ENCODE measurements at places on chromosomes 3 and 15.

- no peak for DNase-seq
These were observed 15.9 kb upstream of the SLC4A7 start for GRCh38 chr3:27500035-27500434.

DNA sequence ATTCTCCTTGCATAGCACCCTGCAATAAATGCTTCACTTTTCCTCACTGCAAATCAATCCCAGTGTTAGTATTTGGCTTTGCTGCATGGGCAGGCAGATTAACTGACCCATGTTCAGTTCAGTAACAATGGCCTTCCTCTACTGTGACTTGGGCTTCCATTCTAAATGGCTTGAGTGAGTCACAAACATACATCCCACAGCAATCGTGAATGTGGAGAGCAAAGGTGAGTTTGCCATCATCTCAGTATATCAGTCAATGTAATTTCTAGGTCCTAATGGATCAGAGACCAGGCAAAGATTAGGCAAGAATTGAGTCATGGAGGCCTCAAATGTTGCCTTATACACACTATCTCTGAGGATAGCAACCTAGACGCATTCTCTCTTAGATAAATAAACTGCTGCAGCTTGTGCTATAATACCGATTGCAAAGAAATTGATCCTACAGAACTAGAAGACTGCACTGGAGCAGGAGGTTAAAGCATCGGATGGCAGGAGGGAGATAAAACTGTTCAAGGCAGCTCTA is 8.3 kb upstream of the ATP8B4 start:
- no peak for DNase-seq

GRCh38 chr15:98501192-98501591 is 147.1 kb upstream of the IGF1R start:
- no peak for DNase-seq

DNA sequence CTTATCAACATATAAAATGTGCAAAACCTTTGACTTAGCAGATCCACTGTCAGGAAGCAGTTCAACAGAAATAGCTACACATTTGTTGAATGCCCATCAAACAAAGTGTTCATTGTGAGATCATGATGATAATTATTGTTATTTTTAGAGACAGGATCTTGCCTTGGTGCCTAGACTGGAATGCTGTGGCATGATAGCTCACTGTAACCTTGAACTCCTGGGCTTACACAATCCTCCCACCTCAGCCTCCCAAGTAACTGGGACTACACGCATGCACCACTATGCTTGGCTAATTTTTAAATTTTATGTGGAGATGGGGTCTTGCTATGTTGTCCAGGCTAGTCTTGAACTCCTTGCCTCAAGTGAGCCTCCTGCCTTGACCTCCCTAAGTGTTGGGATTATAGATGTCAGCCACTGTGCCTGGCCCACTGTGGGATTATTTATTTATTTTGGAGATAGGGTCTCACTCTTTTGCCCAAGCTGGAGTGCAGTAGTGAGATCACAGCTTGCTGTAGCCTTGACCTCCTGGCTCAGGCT is 8.8 kb downstream of the MAP2K5 start:
- no peak for DNase-seq

GRCh38 chr3:30286007-30286669 is 320.3 kb upstream of the TGFBR2 start:
- DNase-seq = peak; percentile 89

DNA sequence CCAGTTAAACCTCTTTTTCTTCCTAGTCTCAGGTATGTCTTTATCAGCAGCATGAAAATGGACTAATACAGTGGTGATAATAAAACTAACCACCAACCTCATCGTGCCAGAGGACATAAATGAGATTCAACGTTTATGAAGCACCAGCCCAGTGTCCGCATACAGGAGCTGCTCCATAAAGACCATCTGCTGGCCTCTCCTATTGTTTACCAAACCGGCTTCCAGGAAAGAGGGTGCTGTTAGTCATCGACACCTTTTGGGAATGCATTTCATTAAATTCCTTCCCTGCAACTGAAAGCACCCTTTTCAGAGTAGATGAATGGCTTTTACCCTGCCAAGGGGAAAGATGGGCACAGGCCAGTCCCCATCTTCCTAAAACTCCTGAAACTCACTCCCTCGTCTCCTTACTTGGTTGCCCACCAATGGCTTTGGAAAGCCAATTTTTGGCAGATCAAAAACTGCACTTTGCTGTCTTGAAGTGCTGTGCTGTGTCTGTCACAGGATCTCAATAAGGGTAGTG is 122.1 kb downstream of the AQP9 start:
- DNase-seq = no peak

GRCh38 chr3:61996366-61996765 is 377.0 kb downstream of the FEZF2 start:
- DNase-seq = no peak

DNA sequence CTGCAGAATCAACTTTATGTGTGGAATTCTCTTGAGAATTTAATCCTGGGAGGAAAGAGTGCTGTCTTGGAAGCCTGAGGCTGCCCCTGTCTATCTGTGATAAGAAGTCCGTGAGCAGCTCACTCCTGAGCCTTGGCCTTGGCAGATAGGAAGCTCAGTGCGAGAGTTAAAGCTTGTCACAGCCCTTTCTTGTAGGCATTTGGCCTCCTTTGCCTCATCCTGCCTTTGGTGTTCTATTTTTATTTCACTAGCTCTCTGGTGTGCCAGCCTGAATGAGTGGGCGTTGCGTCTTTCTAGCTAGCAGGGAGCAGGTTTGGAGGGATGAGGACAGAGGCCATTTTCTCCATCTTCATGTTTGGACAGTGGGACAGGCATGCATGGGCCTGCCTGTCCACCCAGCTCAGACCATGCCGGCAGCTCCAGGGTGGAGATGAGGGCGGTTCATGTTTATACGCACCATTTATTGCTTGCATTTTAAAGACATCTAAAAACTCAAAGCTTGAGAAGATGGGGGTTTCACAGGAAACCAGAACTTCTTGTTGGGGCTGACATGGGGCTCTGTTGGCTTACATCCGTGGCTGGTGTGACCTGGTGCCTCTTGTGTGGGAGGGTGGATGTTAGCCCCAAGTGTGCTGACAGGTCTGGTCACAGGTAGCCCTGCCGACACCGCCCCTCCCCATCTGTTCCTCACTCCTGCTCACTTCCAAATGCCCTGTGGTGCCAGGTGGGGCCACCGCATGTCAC is 29.8 kb downstream of the IRAK2 start:
- DNase-seq = no peak

DNA sequence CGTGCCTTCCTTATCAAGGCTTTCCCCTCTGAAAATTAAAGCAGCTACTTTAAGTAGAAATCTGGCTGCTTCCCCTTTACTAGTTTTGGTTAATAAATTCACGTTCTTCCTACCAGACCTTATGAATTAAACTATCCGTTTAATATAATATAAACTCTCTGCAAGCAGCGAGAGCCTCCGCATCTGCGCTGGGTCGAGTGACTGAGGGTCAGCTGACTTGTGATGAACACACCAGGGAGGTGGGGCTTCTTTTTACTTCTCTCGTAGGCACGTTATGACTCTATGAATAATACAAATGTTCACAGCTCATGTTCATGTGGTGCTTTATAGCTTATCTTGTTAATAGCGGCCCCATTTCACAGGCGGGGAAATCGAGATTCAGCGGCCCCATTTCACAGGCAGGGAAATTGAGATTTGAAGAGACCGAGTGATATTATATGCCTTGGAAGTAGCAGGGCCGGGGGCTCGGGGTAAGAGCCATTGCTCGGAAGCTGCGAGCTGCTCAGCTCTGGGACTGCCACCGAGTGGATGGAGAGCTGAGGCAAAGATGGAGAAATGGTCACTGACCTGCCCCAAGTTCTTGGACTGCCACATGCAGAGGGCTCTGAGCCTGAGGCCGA is 8.3 kb downstream of the MUC4 start:
- no peak for DNase-seq

DNA sequence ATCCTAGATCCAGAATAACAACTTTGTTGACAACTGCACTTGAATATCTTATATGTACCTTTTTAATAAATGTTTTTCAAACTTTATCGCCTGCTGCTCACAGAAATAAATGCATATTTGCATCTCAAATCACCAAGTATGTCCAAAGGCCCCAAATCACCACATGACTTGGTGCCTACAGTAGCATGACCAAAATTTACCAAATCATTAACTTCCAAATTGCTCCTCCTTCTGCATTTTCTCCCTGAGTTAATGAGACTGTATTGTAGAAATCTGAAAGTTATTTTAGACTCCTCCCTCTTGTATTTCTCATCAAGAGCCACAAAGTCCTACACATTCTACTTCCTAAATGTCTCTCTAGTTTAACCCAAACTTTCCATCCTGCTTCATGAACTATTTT is 635.5 kb upstream of the NAALADL2 start:
- no peak for DNase-seq

Measured in fibroblast of skin of scalp (primary cell).